ENCODE measurements at places on chromosomes 1 and 21. TPM values are rescaled to one million over a fixed set of nuclear protein-coding genes. Genes with fewer than 3 reads are reported as not detected.

The GBP6 gene
- total RNA-seq, result not detected

The RPTN gene
- not detected for total RNA-seq

The TPR gene
- total RNA-seq, result 101 TPM

The ADSS2 gene
- total RNA-seq, result 39.6 TPM

The C1orf185 gene
- not detected for total RNA-seq

The LIX1L gene
- total RNA-seq, result 33.4 TPM

The FMO5 gene
- total RNA-seq, result not detected

The LIPI gene
- not detected for total RNA-seq

The BATF3 gene
- 15.6 TPM for total RNA-seq

The OPRD1 gene
- 60.2 TPM for total RNA-seq

The KRTAP22-1 gene
- not detected for total RNA-seq

The TAS1R1 gene
- total RNA-seq, result 0.20 TPM

DNA sequence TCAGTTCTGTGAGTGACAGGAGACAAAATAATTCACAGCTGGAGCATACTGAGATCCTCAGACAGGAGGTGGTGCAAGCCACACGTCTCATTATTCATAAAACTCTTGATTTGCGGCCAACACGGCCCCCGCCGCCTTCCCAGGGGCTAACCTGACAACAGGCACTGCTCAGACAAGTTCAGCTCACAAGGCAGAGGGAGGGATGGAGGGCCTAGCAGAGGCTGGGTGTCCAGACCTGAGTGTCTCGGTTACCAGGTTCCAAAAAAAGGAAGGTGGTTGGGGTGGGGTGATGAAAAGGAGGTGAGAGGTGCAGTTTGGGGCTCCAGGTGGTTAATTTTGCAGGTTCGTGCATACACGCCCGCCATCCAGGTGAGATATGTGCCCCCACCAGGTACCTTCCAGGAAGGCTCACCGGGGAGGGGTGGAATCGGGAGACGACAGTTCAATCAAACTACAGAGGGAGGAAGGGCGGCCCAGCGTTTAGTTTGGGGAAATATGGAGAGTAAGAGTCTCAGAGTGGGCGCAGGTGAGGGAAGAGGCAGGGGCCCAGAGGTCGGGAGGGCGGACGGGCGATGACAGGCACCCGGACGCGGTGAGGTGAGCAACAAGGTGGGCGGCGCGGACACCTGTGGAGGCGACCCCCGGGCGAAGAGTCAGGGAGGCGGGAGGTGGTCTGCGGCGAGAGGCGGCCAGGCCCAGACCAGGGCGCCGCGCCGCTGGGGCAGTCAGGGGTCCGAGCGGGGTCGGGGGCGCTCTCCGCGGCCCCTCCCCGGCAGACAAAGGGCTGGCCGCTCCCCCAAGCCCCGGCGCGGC, 629 bp downstream of the CTNNBIP1 start:
- H3K27ac ChIP-seq, result peak overlapping the region; percentile 52
- peaks cover 31% of the 10 kb centered on the region for H3K4me1 ChIP-seq
- peak overlapping the region; percentile 92 for H3K4me3 ChIP-seq
- DNase-seq, result peak; percentile 38
- no peaks in the 10 kb centered on the region for H3K36me3 ChIP-seq
- no peaks in the 10 kb centered on the region for H3K27me3 ChIP-seq

DNA sequence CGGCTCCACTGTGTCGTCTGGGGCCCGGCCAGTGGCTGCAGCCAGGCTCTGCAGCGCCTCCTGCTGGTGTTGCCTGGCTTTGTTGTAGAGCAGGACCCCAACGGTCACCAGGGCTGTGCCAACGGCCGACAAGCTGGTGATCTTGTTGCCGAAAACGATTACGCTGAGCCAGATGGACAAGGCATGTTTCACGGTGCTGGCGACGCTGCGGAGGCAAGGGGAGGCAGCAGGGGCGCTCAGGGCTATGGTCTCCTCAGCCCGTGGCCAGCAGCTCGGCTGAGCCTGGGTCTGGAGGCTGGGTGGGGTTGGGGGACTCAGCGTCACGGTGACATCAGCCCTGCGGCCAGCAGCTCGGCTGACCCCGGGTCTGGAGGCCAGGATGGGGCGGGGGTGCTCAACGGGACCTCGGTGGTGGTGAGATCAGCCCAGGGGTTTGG, 7.0 kb upstream of the CDK11B start:
- H3K27me3 ChIP-seq, result no peaks in the 10 kb centered on the region
- H3K4me1 ChIP-seq, result peaks cover 11% of the 10 kb centered on the region
- peaks cover 25% of the 10 kb centered on the region for H3K36me3 ChIP-seq
- H3K27ac ChIP-seq, result no peak overlapping the region
- H3K4me3 ChIP-seq, result no peak overlapping the region

DNA sequence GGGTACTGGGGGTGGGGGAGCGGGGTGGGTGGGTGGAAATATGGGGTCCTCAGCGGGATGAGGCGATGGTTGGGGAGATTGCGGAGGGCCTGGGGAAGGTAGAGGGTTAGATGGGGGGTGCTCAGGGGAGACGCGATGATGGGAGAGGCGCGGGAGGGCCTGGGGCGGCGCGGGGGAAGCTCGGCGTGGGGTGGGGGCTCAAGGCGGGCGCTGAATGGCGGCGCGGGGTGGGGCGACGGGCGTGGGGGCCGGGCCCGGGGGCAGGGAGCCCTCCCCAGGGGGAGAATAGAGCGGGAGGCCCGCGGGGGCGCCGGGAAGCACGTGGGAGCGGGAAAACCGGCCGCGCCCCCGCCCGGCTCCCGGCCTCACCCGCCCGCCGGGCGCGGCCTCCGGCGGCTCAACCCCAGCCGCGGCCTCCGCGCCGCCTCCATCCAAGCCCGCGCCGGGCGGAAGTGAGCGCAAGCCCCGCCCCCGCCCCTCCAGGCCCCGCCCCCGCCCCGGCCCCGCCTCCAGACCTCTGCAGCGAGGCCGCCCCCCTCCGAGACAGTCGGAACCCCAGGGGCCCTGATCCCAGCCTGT, at the start of gene FAAP20:
Gene FAAP20, minus strand, starts transcription at position 454 of the 579 bp plus-strand sequence. Its CDS starts 23 bp downstream, at position 431.
- H3K27me3 ChIP-seq, result no peaks in the 10 kb centered on the region
- peak within 1 kb of the TSS; percentile 47 for H3K27ac ChIP-seq
- H3K36me3 ChIP-seq, result no peaks in the 10 kb centered on the region
- DNase-seq, result peak; percentile 67
- H3K4me3 ChIP-seq, result peak within 1 kb of the TSS; percentile 68
- H3K4me1 ChIP-seq, result peaks cover 6% of the 10 kb centered on the region

GRCh38 chr21:29224006-29224405, 74.7 kb upstream of the BACH1 start:
- H3K4me1 ChIP-seq, result peaks cover 21% of the 10 kb centered on the region
- no peaks in the 10 kb centered on the region for H3K27me3 ChIP-seq
- H3K4me3 ChIP-seq, result no peak overlapping the region
- no peaks in the 10 kb centered on the region for H3K36me3 ChIP-seq

DNA sequence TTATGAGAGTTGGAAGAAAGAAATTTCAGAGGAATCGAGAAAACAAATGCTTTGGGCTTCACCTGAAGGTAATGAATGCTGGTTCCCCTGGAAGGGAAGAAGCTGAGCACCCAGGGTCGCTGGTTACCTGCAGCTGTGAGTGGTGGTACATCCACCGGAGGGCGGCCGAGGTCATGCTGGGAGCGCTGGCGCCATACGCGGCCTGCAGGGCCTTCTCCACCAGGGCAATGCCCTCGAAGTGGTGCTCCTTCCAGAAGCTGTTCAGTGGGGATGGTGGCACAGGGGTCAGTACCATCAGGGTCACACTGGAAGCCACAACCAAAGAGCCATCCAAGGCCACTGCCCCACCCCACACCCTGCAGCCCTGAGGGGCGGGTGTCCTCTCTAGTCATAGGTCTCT, 16.8 kb downstream of the MRTO4 start:
- no peaks in the 10 kb centered on the region for H3K4me1 ChIP-seq
- H3K36me3 ChIP-seq, result no peaks in the 10 kb centered on the region
- no peak overlapping the region for H3K4me3 ChIP-seq
- no peak overlapping the region for H3K27ac ChIP-seq

GRCh38 chr1:230552880-230553279, 89.4 kb upstream of the COG2 start:
- H3K36me3 ChIP-seq, result no peaks in the 10 kb centered on the region
- H3K27ac ChIP-seq, result no peak overlapping the region
- no peak for DNase-seq
- no peak overlapping the region for H3K4me3 ChIP-seq

DNA sequence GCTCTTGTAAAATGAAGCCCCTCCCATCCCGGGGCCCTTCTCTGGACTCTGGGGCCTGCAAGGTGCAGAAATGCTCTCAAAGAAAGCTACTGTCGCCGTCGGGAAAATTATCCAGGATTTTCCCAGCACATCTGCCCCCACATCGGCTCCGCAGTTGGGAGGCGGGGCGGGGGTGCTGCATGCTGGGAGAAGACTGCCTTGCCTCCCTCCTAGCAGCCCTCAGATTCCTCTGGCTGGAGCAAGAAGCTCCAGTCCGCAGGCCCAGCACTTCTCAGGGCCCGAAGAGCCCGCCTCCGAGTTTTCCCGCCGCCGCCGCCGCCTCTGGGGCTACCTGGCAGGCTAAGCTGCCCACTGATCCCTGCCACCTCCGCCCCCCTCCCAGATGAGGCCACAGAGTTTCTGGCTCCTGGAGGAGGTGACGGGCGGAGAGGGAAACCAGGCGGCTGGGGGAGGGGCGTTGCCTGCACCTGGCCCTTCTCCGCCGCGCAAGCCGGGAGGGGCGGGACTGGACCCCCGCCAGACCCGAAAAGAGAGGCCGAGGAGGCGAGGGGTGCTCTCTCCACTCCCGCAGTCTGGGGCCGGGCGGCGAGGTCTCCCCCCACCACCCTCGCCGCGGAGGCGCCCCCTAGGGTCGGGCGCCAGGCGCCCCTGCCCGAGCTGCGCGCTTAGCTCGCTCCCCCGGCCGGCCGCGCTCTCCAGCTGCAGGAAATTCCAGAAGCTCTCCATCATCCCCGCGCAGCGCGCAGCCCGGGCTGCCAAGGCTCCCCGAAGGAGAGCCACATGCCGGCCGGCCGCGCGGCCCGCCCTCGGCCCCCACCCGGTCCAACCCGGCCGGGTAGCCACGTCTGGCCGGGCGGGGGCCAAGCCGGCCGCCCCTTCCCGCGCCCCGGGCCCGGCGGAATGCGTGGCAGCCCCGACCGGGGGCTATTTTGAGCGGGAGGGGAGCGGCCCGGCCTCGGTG, 28.8 kb downstream of the AHDC1 start:
- no peak overlapping the region for H3K27ac ChIP-seq

DNA sequence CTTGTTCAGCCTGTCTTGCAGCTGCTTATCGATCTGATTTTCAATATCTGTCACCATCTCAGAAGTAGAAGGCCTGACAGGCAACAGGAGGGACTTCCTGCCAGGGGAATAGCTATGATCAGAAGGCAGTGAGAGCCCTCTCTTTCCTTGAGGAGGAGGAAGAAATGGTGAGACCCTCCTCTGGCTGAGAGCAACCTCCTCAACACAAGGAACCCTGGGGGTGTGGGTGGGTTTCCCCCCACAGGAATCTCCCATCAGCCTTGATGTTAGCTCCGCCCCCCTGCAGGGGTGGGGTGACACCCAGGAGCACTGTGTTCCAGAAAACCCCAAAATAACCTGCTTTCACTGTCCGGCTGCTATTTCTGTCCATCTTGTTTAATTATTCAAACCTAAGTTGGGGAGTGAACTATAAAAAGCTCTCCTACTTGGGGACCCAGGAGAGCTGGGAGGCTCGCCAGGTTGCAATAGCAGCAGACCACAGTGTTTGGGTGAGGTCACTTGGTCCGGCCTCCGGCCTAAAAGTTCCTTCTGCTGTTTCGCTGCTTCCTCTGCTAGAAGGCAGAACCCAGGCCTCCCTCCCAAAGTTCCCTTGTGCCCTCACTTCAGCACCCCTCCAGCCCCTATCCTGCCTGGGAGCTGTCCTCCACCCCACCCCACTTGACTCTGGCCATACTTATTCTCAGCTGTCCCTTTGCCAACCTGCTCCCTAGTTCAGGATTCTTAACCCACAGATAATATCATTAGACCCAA, 7.8 kb upstream of the MEF2D start:
- H3K27ac ChIP-seq, result no peak overlapping the region
- no peak overlapping the region for H3K4me3 ChIP-seq
- H3K4me1 ChIP-seq, result peaks cover 18% of the 10 kb centered on the region

DNA sequence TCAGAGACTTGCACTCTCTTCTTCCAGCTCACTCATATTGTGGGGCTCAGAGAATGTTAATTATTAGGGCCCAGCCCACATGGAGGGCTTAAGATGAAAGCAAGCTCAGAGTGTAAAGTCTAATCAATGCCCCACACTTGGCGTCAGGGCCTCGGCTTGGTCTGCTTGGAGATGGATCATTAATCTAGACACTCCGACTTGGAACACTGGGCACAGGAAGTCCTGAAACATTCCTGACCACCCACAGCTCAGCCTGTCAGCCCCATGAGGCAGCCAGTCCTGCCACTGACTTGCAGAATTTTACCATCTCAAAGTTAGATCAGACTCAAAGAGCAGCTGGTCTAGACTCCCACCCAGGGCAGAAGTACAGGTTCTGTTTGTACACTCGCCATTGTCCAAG, 69.8 kb upstream of the TRABD2B start:
- no peaks in the 10 kb centered on the region for H3K27me3 ChIP-seq
- no peak overlapping the region for H3K4me3 ChIP-seq
- H3K36me3 ChIP-seq, result no peaks in the 10 kb centered on the region
- H3K4me1 ChIP-seq, result peaks cover 17% of the 10 kb centered on the region
- no peak overlapping the region for H3K27ac ChIP-seq

- H3K27me3 ChIP-seq, result no peaks in the 10 kb centered on the region
- H3K36me3 ChIP-seq, result no peaks in the 10 kb centered on the region
- no peak for DNase-seq
- H3K4me3 ChIP-seq, result no peak overlapping the region
- H3K27ac ChIP-seq, result no peak overlapping the region
Observed at GRCh38 chr1:17599954-17600300, 60.4 kb downstream of the ARHGEF10L start.

- DNase-seq, result peak; percentile 61
- peaks cover 40% of the 10 kb centered on the region for H3K4me1 ChIP-seq
- H3K4me3 ChIP-seq, result no peak overlapping the region
- no peak overlapping the region for H3K27ac ChIP-seq
Observed at GRCh38 chr1:16173447-16174260, 17.8 kb upstream of the EPHA2 start.

GRCh38 chr1:61640531-61641530, 84.1 kb downstream of the TM2D1 start:
- no peak overlapping the region for H3K4me3 ChIP-seq
- H3K27ac ChIP-seq, result no peak overlapping the region
- no peaks in the 10 kb centered on the region for H3K36me3 ChIP-seq
- H3K4me1 ChIP-seq, result peaks cover 11% of the 10 kb centered on the region

- no peaks in the 10 kb centered on the region for H3K27me3 ChIP-seq
- no peak overlapping the region for H3K27ac ChIP-seq
- H3K36me3 ChIP-seq, result no peaks in the 10 kb centered on the region
- no peak overlapping the region for H3K4me3 ChIP-seq
Observed at GRCh38 chr1:198174297-198174696, 17.5 kb downstream of the NEK7 start.

GRCh38 chr1:229073251-229073650, 197.7 kb upstream of the RAB4A start:
- no peak overlapping the region for H3K4me3 ChIP-seq
- no peak for DNase-seq
- H3K4me1 ChIP-seq, result peaks cover 6% of the 10 kb centered on the region
- no peaks in the 10 kb centered on the region for H3K36me3 ChIP-seq

GRCh38 chr1:46246548-46247435, 771 bp upstream of the RAD54L start:
- peak; percentile 79 for DNase-seq
- H3K27ac ChIP-seq, result peak overlapping the region; percentile 73
- peak overlapping the region; percentile 88 for H3K4me3 ChIP-seq

- peaks cover 8% of the 10 kb centered on the region for H3K4me1 ChIP-seq
- H3K27me3 ChIP-seq, result no peaks in the 10 kb centered on the region
- H3K36me3 ChIP-seq, result no peaks in the 10 kb centered on the region
- no peak overlapping the region for H3K4me3 ChIP-seq
- DNase-seq, result no peak
Observed at GRCh38 chr1:61332196-61332753, 249.9 kb downstream of the NFIA start.

- H3K36me3 ChIP-seq, result 0 out of 2 replicates have a peak, but pooled peaks cover 2% of the 10 kb centered on the region
- no peak overlapping the region for H3K4me3 ChIP-seq
- no peaks in the 10 kb centered on the region for H3K27me3 ChIP-seq
- no peak for DNase-seq
- H3K4me1 ChIP-seq, result peaks cover 42% of the 10 kb centered on the region
- H3K27ac ChIP-seq, result no peak overlapping the region
Observed at GRCh38 chr1:214445199-214445598, 106.2 kb downstream of the PTPN14 start.
